Dermis blood vessel endothelial cell (primary cell): ENCODE measurements at places on chromosomes 2 and 18.

DNA sequence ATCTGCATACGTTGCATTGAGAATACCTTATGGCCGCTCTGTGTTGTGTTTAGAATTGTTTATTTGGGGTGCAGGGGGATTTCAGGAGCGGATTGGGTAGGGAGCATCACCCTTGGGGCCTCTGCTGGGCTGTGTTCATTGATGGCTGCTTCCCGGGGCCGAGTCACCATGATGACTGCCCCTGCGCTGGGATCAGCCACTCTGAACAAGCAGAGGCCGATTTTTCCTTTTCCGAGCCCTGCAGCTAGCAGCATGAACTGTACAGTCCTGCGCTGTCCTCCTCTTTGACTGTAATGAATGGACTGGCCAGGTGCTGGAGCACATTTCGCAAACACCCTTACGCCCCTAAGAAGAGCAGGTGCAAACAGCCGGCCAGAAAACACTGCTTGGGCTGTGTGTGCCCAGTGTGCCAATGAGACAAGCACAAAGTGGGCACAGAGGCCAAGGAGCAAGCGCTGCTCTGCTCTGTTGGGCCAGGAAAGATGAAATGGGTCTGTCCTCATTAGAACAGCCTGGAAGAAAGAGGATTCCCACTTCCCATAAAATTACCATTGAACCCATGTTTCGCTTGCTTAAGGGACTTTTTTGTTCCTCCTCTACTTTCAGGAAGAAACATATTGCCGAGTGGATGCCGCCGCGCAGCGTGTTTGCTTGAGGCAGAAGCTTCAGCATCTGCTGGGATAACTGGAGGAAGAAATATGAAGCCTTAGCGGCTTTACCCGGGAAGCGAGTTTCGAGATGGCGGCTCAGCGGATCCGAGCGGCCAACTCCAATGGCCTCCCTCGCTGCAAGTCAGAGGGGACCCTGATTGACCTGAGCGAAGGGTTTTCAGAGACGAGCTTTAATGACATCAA is 82.7 kb downstream of the SH3BP4 start:
- no peak for DNase-seq

- no peak for DNase-seq
Measured at GRCh38 chr2:211793690-211794089, 744.9 kb downstream of the ERBB4 start.

- DNase-seq: peak; percentile 67
Measured at GRCh38 chr2:127664065-127664894, 11.1 kb downstream of the LIMS2 start.

- peak; percentile 87 for DNase-seq
Measured at GRCh38 chr2:69559442-69560146, 83.9 kb downstream of the AAK1 start.

- no peak for DNase-seq
Measured at GRCh38 chr2:126315828-126316227, 340.1 kb upstream of the GYPC start.

- no peak for DNase-seq
Measured at GRCh38 chr2:12014088-12014960, 267.9 kb downstream of the LPIN1 start.
